Stimulated activated CD4-positive, alpha-beta T cell treated with anti-CD3 and anti-CD28 coated beads, TNF-alpha, amount 100 ng/mL, for 4 hours (primary cell): ENCODE measurements at places on chromosomes 7 and 10.

- no peak for DNase-seq
These were observed 57.6 kb downstream of the MALSU1 start for GRCh38 chr7:23356726-23357125.

GRCh38 chr10:128165536-128165935, 39.3 kb upstream of the MKI67 start:
- DNase-seq = no peak

DNA sequence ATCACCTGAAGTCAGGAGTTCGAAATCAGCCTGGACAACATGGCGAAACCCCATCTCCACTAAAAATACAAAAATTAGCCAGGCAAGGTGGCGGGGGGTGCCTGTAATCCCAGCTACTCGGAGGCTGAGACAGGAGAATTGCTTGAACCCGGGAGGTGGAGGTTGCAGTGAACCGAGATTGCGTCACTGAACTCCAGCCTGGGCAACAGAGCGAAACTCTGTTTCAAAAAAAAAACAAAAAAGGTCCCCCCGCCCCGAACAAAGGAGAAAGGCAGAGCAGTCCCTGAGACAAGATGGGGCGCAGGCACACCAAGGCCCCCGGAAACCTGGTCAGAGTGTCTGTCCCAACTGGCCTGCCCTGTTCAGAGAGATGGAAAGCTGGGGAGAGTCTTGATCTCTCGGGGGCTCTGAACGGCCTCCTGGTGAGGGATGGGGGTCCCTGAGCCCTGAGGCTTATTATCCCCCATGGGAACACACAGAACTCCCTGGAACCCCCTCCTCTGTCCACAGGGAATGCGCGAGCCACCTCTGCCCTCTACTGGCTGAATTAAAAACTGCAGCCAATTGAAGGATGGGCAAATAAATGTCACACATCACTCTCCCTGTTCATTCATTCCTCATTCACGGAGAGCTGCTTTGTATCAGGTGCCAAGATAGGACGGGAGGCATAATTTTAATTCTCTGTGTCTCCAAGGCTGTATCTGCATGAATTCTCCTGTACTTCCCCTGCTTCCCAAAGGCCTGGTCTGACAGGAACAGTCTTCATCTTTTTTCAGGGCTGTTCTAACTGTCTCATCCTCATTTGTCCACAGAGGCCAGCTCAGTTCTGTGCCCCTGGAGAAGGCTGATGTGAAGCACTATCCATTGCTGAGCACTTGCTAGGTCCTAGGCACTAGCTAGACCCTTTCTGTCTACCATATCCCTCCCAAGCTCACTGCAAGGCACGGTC, 28.9 kb downstream of the MAT1A start:
- no peak for DNase-seq

GRCh38 chr10:63819753-63820329, 298.6 kb downstream of the REEP3 start:
- no peak for DNase-seq

- DNase-seq = no peak
These were observed 109.2 kb downstream of the STRA8 start for GRCh38 chr7:135342887-135343286.
